ENCODE measurements at places on chromosomes 1 and 21.

DNA sequence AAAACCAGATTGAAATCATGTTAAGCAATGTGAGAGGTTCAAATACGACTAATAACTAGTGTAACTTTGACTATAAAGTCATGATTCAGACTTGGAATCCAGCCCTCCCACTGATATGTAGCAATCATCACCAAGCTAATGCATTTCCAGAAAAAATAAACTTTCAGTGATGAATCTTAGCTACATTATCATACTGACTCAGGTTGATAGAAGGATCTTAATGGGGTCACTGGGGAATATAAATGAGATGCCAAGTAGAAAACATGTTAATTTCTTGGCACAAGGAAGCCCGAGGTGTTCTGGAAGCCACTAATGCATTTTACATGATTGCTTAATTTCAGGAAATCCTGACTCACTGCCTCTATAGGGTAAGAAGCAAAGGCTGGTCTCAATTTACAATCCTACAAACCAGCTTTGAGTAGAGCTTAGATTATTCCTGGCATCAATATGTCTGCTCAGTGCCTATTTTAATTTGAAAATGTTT, 67.7 kb downstream of the SELENOF start:
- DNase-seq, result no peak

- no peak for DNase-seq
Measured at GRCh38 chr1:244289991-244290785, 161.5 kb downstream of the ADSS2 start.

- DNase-seq, result no peak
Measured at GRCh38 chr1:44014365-44015104, 16.7 kb downstream of the SLC6A9 start.

- DNase-seq, result no peak
Measured at GRCh38 chr1:235397733-235398132, 30.5 kb downstream of the TBCE start.

DNA sequence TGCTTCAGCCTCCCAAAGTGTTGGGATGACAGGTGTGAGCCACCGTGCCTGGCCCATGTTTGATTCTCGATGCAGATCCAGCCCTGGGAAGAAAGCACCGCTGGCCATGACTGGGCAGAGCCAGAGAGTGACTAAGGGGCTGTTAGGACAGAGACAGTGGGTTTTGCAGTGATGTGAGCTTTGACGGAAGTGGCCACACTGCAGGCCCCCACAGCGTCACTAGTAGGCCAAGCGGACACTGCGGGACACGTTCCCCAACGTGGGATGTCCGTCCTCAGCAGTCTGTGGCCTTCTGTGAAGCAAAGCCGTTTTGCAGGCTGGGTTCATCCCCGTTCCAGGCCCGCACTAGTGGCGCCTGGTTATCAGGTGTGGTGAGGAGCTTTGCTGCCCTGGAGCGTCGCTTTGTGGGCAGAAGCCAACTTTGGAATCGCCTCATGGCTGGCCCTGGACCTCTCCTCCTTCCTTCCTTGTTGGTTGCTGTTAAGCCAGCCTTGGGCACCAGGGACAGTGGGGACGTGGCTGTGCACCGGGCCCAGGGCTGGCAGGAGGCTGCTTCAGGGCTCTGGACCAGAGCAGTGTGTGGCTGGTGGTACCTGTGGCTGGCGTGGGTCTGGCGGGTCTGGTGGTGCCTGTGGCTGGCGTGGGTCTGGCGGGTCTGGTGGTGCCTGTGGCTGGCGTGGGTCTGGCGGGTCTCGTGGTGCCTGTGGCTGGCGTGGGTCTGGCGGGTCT, 41.2 kb downstream of the SKI start:
- no peak for DNase-seq

- no peak for DNase-seq
Measured at GRCh38 chr1:199861020-199861795, 166.3 kb upstream of the NR5A2 start.

DNA sequence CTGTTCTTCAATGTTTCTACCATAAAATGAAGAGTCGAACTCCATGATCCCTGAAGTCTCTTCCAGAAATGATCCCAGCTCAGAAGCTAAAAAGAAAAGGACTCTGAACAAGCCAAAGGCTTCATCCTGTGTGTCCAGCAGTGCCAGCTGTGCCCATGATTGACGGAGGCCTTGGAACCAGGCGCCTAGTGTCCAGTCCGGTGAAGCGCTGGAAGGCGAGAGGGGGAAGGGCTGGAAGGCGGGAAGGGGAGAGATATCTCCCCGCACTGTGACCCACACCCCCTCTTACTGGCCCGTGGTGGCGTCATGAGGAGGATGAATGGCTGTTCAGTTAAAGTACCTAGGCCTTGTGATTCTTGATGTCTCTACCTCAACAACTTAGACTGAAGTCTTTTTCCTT, 10.4 kb upstream of the PLEKHA6 start:
- DNase-seq, result no peak

DNA sequence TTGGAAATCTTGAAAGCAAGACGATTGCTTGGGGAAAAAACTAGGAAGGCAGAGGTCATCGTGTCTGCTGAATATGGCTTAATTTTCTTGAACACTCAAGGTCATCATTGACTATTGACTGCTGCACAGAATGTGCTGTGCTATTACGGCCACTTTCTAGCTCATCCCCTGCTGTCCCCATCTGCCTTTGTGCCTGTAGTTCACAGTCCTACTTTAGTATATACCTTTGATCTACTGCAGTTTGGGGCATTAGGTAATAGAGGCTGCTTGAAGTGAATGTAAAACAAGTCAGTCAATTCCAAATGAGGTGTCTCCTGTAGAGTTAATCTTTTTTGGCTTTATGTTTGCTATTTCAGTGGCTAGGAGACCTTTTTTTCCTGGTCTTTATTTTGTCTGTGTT, 8.3 kb downstream of the RAB4A start:
- DNase-seq, result no peak

- peak; percentile 45 for DNase-seq
Measured at GRCh38 chr1:9652379-9653209, 1.1 kb downstream of the PIK3CD start.

DNA sequence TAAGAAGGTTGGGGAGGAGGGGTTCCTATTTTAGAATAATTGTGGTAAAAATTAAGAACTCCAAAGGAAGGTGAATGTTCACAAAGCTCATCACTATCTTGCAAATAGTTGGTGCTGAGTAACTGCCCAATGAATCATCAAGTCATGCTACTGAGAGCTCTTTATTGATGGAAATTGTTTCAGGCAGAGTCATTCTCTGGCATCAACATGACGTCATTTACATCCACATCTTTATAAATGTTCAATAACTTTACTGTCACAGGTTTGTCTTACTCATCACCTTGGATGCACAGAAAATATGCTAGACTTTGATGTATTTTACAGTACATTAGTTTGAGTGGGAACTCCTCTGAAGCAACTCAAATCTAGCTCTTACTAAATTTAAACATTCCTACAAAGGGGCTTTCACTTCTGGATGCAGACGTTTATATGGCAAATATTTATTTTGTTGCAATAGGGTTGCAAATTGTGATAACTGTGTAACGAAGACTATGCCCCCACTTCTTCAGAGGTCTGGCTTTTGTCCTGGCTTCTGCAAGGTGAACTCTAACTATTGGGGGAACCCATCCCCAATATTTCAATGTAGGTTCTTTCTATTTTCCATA, 273.7 kb upstream of the AJAP1 start:
- no peak for DNase-seq

DNA sequence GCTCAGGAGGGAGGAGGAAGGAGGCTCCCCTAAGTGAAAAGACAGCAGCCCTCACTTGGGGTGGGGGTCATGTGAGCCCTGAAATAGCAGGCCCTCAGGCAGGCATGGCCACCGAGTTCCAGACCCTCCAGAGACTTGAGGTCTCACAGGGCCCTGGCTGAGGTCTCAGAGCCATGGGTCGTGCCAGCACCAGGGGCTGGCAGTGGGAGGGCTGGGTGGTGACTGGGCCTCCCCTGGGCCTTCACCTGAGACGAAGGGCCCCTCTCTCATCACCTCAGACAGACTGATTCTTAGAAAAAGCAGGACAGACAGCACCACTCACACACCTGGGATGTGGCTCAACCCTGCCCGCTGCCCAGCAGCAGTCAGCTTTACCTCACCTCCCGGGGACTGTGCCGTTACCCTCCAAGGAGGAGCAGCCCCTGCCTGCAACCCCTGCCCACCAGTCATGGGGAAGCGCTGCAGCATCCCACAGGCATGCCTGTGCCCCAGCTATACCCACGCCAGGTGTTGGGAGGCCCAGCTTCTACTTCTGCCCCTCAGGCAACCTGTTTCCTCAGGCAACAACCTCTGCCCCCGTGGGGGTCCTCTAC, 42.6 kb upstream of the LRP8 start:
- no peak for DNase-seq

DNA sequence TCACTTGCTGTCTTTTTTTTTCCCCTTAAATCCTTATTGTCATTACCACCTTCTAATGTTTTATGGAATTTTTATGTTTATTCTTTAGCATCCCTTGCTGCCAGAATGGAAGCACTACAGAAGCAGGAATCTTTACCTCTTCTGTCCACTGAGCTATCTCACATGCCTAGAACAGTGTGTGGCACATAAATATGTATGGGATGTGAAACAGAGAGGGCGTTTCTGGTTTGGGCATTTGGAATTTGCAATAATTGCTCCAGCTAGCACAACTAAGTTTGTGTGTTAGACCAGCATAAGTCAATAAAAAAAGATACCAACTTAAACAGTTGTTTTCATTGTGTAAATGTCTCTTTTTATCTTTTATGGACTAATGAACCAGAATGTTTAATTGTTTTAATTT, 330.8 kb downstream of the DISC1 start:
- DNase-seq, result no peak

DNA sequence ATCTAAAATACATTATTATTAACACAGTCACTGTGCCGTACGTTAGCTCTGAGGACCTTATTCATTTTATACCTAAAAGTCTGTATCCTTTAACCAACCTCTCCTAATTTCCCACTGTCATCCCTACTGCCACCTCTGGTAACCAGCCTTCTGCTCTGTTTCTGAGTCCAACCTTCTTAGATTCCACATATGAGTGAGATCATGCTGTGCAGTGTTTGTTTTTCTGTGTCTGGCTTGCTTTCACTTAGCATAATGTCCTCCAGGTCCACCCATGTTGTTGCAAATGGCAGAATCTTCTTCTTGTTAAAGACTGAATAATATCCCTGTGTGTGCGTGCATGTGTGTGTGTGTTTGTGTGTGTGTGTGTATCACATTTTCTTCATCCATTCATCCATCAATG, 64.2 kb downstream of the ETS2 start:
- no peak for DNase-seq

DNA sequence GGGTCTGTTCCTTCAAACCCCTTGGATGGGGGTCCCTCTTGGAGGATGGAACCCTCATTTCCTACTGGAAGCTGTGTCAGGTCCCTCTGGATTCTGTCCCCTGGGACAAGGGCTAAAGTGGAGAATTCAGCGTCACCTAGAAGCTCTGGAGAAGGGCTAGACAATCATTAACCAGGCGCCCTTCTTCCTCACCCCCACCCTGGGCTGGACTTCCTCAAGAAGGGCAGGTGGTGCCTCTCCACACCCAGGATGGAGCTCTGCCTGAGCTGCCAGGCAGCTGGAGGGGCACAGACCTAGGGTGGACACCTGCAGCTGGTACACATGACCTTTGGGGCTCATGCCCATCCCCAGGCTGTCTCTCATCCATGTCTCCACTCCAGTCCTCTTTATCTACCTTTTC, 3.6 kb downstream of the CELF3 start:
- no peak for DNase-seq

- DNase-seq, result no peak
Measured at GRCh38 chr1:209406595-209406994, 176.9 kb upstream of the CAMK1G start.

- DNase-seq, result no peak
Measured at GRCh38 chr1:219171192-219171935, 2.3 kb upstream of the LYPLAL1 start.

DNA sequence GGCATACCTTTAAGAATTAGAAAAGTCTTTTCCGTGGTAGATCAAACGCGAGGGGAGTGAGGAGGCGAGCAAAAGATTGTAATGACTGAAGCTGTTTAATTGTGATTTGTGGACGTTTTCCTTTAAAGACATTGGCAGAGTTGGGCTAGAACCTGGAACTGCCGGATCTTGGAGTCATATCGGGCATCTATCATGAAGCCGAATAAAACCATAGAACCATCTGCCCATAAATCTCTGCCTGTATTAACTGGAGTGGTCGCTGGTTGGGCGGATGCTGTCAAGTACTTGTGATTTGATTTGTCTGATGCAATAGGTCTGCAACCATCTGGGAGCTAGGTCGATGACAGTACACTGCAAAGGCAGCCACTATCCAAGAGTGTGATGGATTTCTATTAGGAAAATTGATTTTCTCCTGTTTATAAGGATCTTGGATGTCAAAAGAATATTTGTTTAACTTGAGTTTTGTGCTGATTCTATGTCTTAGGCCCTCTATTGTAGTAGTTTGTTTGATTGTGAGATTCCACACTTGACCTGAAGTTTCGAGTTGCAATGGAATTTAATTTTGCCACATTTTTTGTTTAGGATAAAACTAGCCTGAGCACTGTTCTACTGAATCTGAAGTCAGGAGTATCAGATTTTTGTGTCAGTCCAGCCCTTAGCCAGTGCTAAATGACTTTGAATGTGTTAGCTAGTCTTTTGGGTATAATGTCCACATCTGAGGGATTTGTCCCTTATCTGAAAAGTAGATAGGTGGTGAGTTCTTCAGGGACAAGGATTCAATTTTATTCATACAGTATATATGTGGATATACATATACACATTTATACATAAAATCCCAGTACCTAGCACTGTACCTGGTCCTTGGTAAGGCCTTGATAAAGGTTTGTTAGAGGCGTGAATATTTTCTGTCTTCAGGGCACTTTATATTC, 1.2 kb downstream of the SARS1 start:
- no peak for DNase-seq

DNA sequence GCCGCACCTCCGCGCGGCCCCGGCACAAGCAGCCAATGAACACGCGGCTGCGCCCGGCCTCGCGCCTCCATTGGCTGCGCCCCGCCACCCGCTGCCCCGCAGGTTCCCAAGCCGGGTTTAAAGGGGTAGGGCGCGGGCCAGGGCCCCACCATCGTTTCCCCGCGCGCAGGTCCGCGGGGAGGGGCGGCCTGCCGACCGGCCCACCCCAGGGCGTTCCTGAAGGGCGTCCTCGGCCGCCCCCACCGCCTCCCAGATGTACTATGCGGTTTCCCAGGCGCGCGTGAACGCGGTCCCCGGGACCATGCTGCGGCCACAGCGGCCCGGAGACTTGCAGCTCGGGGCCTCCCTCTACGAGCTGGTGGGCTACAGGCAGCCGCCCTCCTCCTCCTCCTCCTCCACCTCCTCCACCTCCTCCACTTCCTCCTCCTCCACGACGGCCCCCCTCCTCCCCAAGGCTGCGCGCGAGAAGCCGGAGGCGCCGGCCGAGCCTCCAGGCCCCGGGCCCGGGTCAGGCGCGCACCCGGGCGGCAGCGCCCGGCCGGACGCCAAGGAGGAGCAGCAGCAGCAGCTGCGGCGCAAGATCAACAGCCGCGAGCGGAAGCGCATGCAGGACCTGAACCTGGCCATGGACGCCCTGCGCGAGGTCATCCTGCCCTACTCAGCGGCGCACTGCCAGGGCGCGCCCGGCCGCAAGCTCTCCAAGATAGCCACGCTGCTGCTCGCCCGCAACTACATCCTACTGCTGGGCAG, at the start of gene OLIG1:
Gene OLIG1, plus strand, starts transcription at position 148 of the 750 bp plus-strand sequence. Its CDS starts 106 bp downstream, at position 254.
- peak; percentile 16 for DNase-seq

- no peak for DNase-seq
Measured at GRCh38 chr21:25422610-25423608, 184.4 kb downstream of the MRPL39 start.

- DNase-seq, result peak; percentile 82
Measured at GRCh38 chr1:6602669-6603237, at the start of gene KLHL21. Gene KLHL21 (minus strand): TSS chr1:6602869. CDS start chr1:6602817, 52 bp downstream.

- no peak for DNase-seq
Measured at GRCh38 chr1:10173582-10173981, 36.8 kb upstream of the KIF1B start.

GRCh38 chr1:218365226-218365999, 20.3 kb downstream of the TGFB2 start:
- no peak for DNase-seq

GRCh38 chr21:39136711-39137110, 46.5 kb downstream of the PSMG1 start:
- no peak for DNase-seq

All from activated CD4-positive, alpha-beta T cell treated with anti-CD3 and anti-CD28 coated beads for 1 hour (primary cell).